ENCODE measurements at places on chromosomes 13 and 19.

DNA sequence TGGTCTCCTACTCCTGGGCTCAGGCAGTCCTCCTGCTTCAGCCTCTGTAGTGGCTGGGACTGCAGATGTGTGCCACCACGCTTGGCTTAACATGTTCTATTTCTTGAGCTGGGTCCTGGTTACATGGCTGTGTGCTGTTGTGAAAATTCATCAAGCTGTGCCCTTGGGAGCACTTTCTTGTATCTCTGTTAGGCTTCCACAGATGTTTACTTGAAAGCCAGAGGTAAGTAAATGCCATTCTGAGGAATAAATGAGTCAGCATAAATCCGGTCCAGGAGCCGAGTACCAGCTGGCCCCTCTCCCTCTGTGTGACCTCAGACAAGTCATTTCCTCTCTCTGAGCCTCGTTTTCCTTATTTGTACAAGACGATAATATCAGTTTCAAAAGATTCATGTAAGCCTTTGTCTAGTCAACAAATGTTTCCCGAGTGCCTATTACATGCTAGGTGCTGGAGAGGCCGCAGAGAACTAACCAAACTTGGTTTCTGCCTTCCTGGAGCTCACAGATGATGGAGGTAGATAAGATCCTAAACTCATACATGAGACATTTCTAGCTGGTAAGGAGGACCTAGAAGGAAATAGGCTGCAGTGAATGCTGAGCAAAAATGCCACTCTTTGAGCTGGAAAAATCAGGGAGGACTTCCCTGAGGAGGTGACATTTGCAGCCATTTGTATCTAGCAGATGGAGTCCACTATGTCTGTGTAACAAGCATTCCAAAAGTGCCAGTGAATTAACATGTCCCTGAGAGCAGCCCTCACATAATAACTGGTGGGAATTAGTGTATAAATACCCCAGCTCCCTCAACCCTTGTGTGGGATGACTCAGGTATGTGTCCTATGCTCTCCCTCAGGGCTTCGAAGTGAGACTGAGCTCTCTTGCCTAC, 2.7 kb upstream of the RASAL3 start:
- DNase-seq = peak; percentile 94

DNA sequence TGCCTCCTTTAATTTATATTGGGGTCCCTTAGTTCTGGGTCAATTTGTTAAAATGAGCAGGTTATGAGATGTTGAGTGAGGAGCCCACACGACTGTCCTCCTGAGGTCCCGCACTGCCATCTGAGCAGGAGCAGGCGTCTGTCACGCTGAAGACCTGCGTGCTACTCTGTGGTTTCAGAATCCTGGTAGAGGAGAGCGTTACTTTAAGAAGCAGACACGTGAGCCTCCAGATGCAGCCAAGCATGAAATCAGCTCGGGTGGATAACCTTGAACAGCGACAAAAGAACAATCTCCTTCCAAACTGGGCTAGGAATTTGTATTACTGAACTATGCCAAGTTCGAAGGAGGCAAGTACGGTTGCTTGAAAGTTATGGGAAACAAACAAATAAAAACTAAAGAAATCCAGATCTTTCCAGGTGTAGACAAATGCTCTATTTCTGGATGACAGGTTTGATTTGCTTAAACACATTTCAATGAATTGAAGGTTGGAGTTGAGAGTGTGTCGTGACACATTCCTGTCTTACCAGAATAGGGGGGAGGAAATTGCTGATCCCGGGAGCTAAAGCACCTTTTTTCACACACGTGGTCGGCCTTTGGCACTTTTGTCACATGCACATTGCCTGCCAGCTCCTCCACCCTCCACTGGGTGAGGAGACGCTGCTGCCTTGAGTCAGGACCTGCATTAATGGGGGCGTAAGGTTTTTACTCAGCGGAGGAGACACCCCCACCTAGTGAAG, 945.5 kb upstream of the SLC10A2 start:
- DNase-seq = no peak

DNA sequence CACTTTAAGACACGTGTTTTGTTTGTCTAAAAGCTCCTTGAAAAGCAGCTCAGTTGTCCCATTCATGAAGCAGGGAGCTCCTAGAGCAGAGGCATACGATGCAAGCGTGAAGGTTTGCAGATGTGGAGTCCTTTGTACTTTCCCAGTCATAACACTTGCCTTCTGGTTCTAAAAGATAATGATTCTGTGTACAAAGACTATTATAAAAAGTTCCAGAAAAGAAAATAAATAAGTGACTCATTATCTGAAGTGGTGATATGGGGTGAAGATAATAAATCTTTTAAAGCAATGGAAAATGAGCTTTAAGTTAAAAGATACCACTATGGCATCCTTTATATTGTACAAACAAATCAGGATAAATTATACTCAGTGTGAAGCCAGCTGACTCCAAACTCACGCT, 569.9 kb downstream of the MYO16 start:
- DNase-seq = no peak

DNA sequence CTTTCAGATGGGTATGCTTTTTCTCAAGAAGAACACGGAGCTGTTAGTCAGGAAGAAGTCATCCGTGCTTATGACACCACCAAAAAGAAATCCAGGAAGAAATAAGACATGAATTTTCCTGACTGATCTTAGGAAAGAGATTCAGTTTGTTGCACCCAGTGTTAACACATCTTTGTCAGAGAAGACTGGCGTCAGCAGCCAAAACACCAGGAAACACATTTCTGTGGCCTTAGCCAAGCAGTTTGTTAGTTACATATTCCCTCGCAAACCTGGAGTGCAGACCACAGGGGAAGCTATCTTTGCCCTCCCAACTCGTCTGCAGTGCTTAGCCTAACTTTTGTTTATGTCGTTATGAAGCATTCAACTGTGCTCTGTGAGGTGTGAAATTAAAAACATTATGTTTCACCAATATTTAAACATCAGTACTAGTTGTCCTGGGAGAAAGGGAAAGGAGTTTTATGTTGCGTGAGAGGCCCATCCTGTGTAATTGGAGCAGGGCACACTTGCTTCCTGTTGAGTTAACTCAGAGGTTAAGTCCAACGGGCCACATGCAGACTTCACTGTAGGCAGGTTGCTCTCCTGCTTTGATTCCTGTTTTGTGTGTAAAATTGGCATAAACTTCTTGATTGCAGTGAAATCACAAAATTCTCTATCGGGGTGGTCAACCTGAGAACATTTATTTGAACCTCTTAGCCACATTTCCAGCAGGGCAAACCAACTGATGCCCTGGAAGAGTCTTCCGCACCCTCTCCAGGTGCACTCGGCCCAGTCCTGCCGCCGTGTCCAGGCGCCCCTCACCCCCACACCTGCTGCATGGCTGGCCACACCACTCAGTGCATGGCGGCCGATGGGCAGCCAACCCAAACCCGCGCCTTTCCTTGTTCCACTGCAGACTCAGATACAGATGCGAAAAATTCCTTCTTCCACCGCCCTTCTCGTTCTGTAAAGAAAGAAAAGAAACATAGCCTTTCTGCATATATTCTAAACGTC, 31.6 kb downstream of the SHISA2 start:
- no peak for DNase-seq

DNA sequence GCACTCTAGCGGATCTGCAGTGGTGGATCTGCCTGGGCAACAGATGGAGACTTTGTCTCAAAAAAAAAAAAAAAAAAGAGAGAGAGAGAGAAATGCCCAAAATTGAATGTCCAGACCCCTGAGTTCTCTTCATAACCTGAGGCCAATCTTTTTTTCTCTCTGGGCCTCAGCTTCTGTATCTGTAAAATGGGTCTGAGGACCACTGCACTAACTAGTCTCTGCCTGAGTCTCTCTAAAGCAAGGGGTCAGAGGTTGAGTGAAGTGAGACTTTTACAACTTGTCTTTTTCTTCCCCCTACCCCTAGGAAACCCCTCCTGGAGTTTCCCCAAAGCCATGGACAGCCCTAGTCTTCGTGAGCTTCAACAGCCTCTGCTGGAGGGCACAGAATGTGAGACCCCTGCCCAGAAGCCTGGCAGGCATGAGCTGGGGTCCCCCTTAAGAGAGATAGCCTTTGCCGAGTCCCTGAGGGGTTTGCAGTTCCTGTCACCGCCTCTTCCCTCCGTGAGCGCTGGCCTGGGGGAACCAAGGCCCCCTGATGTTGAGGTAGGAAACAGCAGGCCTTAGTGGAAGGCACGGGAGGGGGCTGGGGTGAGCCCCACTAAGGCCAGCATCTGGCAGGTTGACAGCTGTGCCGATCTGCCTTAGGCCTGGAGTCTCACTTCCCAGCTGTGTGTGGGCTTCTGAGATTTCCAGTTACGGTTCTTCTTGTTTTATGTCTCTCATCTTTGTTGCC, 1.8 kb downstream of the TMEM91 start:
- no peak for DNase-seq

- DNase-seq = no peak
Measured at GRCh38 chr13:35481777-35482176, 5.3 kb upstream of the MAB21L1 start.

GRCh38 chr19:13094771-13095392, 7.8 kb downstream of the LYL1 start:
- no peak for DNase-seq

GRCh38 chr13:95604556-95604915, 40.0 kb downstream of the DZIP1 start:
- DNase-seq = no peak

DNA sequence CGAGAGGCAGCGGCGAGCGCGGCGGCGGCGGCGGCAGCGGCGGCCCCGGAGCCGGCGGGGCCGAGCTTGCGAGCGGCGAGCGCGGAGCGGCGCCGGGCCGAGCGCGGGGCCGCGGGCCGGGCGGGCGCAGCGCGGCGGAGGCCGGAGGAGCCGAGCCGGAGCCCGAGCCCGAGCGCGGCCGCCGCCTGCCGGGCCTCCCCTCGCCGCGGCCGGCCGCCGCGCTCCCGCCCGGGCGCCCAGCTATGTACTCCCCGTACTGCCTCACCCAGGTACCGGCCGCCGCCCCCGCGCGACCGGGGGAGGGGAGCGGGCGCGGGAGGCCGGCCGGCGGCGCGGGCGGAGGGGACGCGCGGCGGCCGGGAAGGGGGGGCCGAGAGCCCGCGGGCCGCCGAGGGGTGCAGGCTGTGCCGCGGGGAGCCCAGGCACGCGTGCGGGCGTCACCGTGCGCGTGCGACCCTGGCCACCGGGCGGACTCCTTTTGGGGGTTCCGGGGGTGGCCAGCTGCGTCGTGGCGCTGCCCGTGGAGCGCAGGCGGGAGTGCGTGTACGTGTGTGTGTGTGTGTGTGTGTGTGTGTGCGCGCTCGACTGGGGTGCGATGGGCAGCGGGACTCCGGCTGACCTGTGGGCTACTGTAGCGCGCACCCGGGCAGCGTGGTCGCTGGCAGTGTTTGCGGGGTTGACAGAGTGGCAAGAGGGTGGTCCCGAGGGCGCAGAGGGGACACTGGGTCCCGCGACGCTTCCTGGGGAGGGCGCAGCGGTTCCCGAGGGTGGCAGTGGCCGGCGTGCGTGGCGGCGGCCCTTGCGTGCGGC, 526 bp downstream of the NFIX start:
- DNase-seq = no peak

Data from activated CD4-positive, alpha-beta T cell treated with anti-CD3 and anti-CD28 coated beads, Interleukin-2, amount 50 U/mL, for 16 hours (primary cell).